ENCODE measurements at places on chromosomes 1 and 21.

- DNase-seq = no peak
These were observed 13.0 kb upstream of the MORC3 start for GRCh38 chr21:36306872-36307534.

- no peak for DNase-seq
These were observed 118.7 kb downstream of the GLIS1 start for GRCh38 chr1:53620061-53620855.

- DNase-seq = no peak
These were observed 34.3 kb downstream of the ECE1 start for GRCh38 chr1:21255943-21256320.

GRCh38 chr1:162213281-162213912 lies 143.9 kb downstream of the NOS1AP start:
- no peak for DNase-seq

DNA sequence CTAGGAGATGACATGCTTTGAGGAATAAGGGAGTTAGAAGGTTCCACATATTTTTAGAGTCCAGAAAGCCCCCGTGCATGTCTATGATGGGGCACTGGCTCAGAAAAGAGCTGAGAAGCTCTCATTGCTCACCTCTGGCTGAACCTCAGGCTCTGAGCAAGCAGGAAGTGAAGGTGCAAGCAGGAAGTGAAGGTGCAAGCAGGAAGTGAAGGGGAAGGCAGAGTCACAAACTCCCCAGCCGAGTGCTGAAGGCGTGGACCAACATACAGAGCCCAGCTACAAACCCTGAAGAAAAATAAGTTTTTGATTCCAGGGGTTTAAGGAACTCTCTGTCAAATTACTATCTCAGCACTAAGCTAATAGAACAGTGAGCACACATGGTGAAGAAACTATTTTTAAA lies 7.0 kb downstream of the KRTAP10-8 start:
- peak; percentile 77 for DNase-seq

GRCh38 chr1:61692155-61692800 lies 32.7 kb downstream of the TM2D1 start:
- DNase-seq = no peak

GRCh38 chr1:89286549-89287180 lies 14.0 kb upstream of the GBP5 start:
- no peak for DNase-seq

- no peak for DNase-seq
These were observed 79.0 kb downstream of the PCP4 start for GRCh38 chr21:39946199-39946598.

- no peak for DNase-seq
These were observed 15.9 kb upstream of the PIK3R3 start for GRCh38 chr1:46148318-46148717.

DNA sequence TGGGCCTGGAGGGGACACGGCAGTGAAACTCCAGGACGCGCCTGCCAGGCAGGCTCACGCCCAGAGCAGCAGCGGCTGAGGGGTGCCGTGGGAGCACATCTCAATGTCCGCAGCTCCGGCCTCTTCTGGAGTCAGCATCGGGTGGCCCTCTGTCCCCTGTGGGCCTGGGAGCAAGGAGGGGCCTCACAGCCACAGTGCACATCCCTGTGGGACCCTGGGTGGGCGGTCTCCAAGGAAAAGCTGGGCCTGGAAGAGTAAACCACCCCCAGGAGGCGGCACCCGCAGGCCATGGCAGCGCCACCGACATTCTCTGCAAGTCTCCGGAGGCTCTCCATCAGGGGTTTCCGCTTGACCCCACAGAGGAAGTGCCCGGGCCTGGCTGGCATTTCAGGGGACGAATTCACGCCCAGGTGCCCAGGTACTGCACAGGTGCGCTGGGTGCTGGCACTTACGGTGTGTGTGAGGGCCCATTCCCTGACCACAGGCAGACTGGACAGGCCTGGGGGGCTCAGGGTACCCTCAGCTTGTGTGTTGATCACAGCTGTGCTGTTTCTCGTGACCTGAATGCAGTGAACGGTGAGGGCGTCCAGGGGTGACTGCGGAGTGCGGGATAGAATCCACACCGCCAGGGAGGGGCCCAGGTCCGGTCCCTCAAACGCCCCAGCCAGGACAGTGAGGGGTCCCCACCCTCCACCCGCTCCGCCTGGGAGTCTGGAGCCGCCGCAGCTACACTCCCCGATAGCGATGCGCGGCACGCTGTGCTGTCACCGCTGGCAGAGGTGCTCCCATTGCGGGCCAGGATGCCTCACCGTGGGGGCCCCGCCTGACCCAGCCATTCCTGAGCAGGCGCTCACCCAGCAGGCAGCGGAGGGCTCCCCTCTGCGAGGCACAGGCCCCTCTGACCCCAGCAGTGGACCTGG lies 16.6 kb upstream of the RNF223 start:
- peak; percentile 56 for DNase-seq

- no peak for DNase-seq
These were observed 68.5 kb upstream of the ZBTB18 start for GRCh38 chr1:243982447-243983018.

- DNase-seq = no peak
These were observed 827 bp downstream of the FMN2 start for GRCh38 chr1:240092301-240093119.

DNA sequence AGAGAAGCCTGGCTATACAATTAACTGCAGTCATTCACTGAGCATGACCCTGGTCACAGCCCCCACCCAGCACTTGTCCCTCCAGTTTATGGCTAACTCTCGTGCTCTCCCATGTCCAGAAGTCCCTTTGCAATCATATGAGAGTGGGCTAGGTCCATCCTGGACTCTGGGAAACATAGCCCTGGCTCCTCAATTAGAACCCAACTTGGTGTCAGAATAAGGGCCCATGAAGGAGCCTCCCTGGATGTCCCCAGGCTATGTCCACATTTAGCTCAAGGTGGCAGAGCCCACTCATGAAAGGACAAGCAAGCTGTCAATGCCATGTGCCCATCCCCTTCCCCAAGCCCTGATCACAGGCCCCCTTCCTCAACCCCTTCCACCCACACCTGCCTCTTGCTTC lies 27.4 kb upstream of the HPDL start:
- DNase-seq = no peak

GRCh38 chr1:44523593-44524591 lies 118.8 kb downstream of the RNF220 start:
- no peak for DNase-seq

DNA sequence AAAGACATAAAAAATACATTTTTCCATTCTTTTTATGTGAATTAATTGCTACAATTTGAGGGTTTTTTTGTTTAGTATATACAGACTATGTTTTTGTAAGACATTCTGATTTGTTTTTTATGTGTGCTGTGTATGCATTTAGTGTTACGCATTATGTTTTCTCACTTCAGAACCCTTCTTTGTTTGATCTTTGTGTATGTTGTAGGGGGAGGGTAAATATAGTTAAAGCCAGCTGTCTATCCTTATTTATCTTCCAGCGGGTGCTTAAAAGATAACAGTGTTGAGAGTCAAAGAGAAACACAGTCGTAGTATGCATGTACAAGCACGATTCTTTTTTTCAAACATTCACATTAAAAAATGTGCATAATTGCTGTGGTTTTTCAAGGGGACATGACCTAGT lies 97.5 kb upstream of the KIAA1614 start:
- no peak for DNase-seq

- no peak for DNase-seq
These were observed 21.4 kb downstream of the AIM2 start for GRCh38 chr1:159055181-159055641.

DNA sequence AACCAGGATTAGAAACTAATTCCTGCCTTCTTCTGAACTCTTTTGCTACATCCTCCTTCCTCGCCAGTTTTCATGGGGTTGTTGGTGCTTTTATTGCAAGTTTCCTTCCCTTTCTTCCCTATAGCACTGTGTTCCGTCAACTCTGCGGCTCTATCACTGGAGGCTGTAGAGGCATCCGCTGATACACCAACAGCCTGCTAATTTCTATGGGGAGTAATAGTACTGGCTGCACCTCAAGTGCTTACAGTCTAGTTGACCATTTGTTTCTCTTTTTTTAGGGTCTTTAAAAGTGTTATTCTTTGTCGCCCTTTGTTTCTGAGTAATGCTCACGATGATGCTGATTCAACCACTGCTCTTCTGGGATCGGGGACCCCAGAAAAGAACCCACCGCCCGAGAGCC lies 746 bp downstream of the MIS18A start:
- no peak for DNase-seq

DNA sequence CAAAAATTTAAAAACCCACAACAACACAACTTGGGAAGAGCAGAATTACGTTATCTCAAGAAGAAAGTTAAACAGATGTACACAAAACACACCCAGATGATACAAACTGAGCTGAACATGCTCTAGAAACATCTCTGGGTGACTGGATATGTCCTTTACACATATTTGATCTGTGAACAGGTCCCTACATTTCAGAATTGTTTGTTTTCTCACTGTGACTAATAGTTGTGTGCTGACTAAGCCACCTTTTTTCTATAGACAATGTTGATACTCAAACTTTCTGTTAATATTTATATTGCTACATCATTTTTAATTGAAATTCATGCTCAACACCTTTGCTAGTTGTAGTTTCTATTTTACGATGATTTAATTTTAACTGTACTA lies 1.0 kb upstream of the F11R start:
- no peak for DNase-seq
